ENCODE measurements at places on chromosomes 12 and 14. TPM values are rescaled to one million over a fixed set of nuclear protein-coding genes. Genes with fewer than 3 reads are reported as not detected.
A peak's percentile ranks its signal among the peaks of the same experiment; 100 is the strongest.

DNA sequence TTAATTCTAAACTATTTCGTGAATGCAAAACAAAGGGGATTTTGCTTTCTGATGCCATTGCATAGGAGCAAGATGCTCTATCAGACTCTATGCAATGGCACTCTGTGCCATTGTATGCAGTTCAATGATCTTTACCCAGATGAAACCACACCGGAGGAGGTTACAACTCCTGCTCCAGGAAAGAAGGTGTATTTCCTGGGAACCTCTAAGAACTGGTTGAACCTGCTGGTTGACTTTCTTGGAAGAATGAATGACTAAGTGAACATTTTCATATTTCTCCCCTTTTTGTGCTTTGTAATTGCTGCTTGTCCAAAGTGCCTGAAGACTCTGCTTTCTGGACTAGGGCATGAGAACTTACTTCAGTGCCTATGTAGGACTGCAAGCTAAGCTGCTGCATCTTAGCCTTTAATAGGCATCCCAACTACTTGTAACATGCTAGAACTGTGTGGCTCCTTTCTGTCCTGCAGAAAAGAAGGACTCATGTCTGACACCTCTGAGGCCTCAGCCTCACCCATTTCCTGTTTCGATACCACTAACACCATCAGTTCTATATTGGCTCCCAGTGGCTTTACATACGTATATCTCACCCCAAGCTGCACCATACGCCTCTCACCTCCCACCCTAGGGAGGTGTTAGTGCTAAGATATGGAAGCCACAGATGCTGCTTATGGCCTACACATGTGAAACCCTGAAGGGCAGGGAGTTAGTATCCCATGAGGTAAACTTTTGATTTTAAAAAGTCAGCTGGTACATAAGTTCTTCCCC is 193.5 kb upstream of the CNOT2 start:
- no peak for DNase-seq
- H3K27ac ChIP-seq, result no peak overlapping the region
- no peaks in the 10 kb centered on the region for H3K4me1 ChIP-seq
- H3K27me3 ChIP-seq, result no peaks in the 10 kb centered on the region

Gene C1R
- 1,570 TPM for total RNA-seq

- H3K27me3 ChIP-seq, result no peaks in the 10 kb centered on the region
- H3K27ac ChIP-seq, result no peak overlapping the region
- DNase-seq, result peak; percentile 51
- H3K4me3 ChIP-seq, result peak overlapping the region; percentile 27
These were observed 19.9 kb downstream of the PPP2R5C start for GRCh38 chr14:101781240-101782061.

Gene SERPINA10
- not detected for total RNA-seq

GRCh38 chr12:112916270-112916669 is 9.5 kb downstream of the OAS1 start:
- no peaks in the 10 kb centered on the region for H3K27me3 ChIP-seq
- H3K4me3 ChIP-seq, result no peak overlapping the region
- H3K4me1 ChIP-seq, result no peaks in the 10 kb centered on the region
- peaks cover 2% of the 10 kb centered on the region for H3K36me3 ChIP-seq

Gene SYNDIG1L
- total RNA-seq, result 0.94 TPM

- H3K4me1 ChIP-seq, result no peaks in the 10 kb centered on the region
- H3K27ac ChIP-seq, result no peak overlapping the region
- DNase-seq, result no peak
- no peaks in the 10 kb centered on the region for H3K36me3 ChIP-seq
- H3K4me3 ChIP-seq, result no peak overlapping the region
- no peaks in the 10 kb centered on the region for H3K27me3 ChIP-seq
These were observed 11.1 kb upstream of the NINJ2 start for GRCh38 chr12:674272-674781.

DNA sequence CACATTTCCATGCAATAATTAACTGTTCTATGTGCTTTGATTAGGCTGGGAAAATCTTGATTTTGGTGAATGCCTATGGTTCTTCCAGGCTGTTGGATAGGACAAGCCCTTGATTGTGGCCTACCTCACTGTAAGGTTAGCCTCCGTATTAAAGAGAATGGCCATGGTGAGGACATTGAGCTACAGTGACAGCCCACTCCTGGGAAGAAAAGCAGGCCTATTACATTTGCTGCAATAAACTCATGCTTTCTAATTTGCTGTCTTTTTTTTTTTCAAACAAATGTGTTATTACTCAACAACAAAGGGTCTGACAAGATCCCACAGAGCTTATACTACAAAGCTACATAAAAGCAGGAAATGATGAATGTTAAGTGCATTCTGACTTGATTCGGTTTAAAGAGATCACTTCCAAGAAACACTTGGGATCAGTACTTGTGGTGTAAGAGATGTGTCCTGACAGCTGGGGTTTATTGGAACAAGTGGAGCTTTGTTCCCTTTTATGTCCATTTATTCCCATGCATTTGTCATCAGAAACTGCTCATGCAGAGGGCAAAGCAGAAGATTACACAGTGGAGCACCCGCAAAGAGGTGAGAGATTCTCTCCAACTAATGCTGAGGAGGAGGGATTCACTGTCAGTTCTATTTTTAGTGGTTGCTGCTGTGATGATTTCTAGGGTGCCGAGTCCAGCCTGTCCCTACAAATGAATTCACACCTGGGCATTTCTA is 29.1 kb upstream of the KCNK10 start:
- no peak overlapping the region for H3K4me3 ChIP-seq
- no peak overlapping the region for H3K27ac ChIP-seq
- no peaks in the 10 kb centered on the region for H3K36me3 ChIP-seq
- DNase-seq, result no peak

Gene DLK1
- total RNA-seq, result not detected

Gene TAC3
- not detected for total RNA-seq

Gene HCAR2
- 0.51 TPM for total RNA-seq

Gene RNASE3
- total RNA-seq, result 0.57 TPM

GRCh38 chr14:90632451-90632850 is 183.8 kb downstream of the TTC7B start:
- no peaks in the 10 kb centered on the region for H3K36me3 ChIP-seq
- H3K27ac ChIP-seq, result no peak overlapping the region
- no peaks in the 10 kb centered on the region for H3K4me1 ChIP-seq
- no peak overlapping the region for H3K4me3 ChIP-seq

DNA sequence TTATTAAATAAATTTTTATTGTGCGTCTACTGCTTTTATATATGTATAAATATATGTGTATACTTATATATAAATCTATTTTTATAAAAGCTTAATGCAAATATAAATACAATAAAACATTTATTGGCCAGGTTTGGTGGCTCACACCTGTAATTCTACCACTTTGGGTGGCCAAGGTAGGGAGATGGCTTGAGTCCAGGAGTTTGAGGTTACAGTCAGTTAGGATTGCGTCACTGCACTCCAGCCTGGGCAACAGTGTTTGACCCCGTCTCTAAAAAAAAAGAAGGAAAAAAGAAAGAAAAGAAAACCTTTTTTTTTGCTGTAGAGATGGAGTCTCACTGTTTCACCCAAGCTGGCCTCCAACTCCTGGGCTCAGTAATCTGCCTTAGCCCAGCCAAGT is 20.9 kb downstream of the ACTR6 start:
- H3K4me3 ChIP-seq, result no peak overlapping the region
- H3K27ac ChIP-seq, result no peak overlapping the region
- peaks cover 4% of the 10 kb centered on the region for H3K36me3 ChIP-seq
- no peaks in the 10 kb centered on the region for H3K27me3 ChIP-seq

GRCh38 chr14:102971314-102971713 is 48.9 kb downstream of the AMN start:
- no peak overlapping the region for H3K27ac ChIP-seq
- H3K36me3 ChIP-seq, result peaks cover 26% of the 10 kb centered on the region
- H3K4me1 ChIP-seq, result no peaks in the 10 kb centered on the region
- no peak overlapping the region for H3K4me3 ChIP-seq

DNA sequence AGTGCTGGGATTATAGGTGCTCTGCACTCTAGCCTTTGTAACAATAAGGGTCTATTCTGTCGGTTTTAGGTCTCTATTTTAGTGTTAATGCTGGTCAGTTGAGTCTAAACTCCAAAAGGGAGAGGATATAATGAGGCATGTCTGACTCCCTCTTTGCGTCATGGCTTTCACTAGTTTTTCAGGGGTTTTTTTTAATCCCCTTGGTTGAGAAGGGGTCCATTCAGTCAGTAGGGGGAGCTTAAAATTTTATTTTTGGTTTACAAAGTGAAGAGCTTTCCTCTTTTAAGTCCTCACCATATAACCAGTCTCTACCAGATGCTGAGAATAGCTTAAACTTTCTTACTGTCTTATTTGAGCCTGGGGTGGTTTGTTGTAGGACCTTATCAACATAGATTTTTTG is 106.9 kb downstream of the PRKCH start:
- H3K36me3 ChIP-seq, result no peaks in the 10 kb centered on the region
- no peak overlapping the region for H3K27ac ChIP-seq
- H3K4me1 ChIP-seq, result no peaks in the 10 kb centered on the region

DNA sequence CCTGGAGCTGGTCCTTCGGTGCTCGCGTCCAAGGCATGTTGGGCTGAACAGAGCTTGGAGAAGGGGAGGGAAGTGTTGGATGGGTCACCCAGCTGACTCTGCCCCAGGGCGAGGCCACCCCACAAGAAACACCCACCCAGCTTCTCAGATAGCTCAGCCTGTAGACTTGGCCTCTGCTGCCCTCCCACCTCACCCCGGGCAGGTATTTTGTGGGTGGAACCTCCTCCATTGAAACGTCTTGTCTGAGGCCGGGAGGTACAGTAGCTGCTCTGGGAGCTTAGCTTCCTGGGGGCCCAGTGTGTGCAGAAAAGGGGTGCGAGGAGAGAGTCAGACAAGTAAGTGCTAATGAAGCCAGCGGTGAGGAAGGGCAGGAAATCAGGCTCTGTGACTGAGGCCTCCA is 54.8 kb upstream of the TSPAN9 start:
- no peak overlapping the region for H3K27ac ChIP-seq
- no peaks in the 10 kb centered on the region for H3K4me1 ChIP-seq
- no peak overlapping the region for H3K4me3 ChIP-seq
- H3K36me3 ChIP-seq, result no peaks in the 10 kb centered on the region
- no peaks in the 10 kb centered on the region for H3K27me3 ChIP-seq

GRCh38 chr12:12180136-12180535 is 86.7 kb downstream of the LRP6 start:
- no peak overlapping the region for H3K27ac ChIP-seq
- no peaks in the 10 kb centered on the region for H3K27me3 ChIP-seq
- H3K4me1 ChIP-seq, result peaks cover 2% of the 10 kb centered on the region
- H3K4me3 ChIP-seq, result peak overlapping the region; percentile 10

Gene GDF3
- 0.30 TPM for total RNA-seq

DNA sequence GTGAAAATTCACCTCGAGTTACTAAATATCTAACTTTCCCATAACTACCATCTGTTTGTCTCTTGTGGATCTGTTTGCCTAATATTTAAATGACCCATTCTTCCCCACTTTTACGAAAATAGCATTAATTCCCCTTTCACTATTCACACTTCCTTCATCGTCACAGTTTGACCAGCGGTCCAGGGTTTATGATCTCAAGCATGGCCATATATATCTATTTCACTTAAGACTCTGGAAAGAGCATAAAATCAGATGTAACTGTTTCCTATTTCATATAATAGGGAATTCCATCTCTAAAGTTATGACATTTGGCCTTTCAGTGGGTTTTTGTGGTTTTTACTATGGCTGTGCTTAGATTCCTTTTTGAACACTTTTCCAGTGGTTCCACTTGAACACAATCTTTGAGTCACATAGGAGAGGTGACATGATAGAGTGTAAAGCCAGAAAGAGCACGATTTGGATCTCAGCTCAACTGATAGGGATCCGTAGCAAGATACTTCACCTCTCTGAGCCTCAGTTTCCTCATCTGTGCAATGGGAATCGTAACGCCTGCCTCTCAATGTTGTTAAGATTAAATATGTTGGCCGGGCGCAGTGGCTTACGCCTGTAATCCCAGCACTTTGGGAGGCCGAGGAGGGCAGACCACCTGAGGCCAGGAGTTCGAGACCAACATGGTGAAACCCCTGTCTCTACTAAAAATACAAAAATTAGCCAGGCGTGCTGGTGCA is 754 bp upstream of the BCL2L14 start:
- DNase-seq, result no peak
- no peak overlapping the region for H3K4me3 ChIP-seq
- H3K27me3 ChIP-seq, result no peaks in the 10 kb centered on the region
- no peaks in the 10 kb centered on the region for H3K4me1 ChIP-seq
- no peaks in the 10 kb centered on the region for H3K36me3 ChIP-seq
- H3K27ac ChIP-seq, result no peak overlapping the region

GRCh38 chr14:105123981-105124765 is 44.4 kb downstream of the JAG2 start:
- no peak overlapping the region for H3K4me3 ChIP-seq
- no peaks in the 10 kb centered on the region for H3K4me1 ChIP-seq
- no peaks in the 10 kb centered on the region for H3K27me3 ChIP-seq
- no peak for DNase-seq
- no peaks in the 10 kb centered on the region for H3K36me3 ChIP-seq

Measured in aorta (tissue), 5 donors.